Fibroblast of skin of abdomen (primary cell): ENCODE measurements at places on chromosomes 3 and 15.

GRCh38 chr15:64072812-64073211 lies 20.8 kb downstream of the CIAO2A start:
- no peak for DNase-seq

DNA sequence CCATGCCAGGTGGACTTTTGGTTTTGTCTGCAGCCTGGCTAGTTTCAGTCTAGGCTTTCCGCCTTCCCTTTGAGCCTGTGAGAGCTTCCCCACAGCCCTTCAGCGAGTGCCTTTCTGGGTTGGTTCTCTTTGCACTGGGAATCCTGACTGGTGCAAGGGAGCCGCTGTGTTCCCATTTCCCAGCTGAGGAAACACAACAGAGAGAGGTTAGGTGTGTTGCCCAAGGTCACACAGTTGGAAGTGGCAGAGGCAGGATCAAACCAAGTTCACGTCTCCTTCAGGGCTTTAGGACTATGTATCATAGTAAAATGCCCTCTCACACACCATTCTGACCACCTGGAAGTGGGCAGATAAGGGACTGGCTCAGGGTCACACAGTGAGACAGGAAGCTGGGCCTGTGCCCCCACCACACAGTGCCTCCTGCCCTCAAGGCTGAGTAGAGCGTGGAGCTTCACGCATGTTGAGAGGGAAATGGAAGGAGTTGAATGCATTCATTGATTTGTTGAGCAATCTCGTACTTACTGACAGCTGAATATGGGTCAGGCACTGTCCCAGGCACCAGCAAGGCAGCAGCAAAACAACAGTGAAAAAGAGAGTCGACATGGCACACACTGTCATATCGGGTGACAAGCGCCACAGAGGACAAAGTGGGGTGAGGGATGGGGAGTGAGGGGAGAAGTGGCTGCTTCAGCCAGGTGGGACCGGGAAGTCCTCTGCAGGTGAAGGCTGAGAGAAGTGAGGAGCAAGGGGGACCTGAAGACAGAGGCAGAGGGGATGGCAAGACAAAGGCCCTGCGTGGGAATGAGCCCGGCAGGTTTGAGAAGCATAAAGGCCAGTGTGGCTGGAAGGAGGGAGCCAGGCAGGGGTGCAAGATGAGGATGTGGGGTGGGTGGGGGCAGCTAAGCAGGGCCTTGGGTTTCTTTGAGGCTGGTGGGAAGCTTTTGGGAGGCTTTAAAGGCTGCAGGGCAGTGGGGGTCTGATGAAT lies 12.3 kb upstream of the ANPEP start:
- no peak for DNase-seq

GRCh38 chr15:85494048-85494777 lies 113.8 kb downstream of the AKAP13 start:
- DNase-seq: peak; percentile 57

DNA sequence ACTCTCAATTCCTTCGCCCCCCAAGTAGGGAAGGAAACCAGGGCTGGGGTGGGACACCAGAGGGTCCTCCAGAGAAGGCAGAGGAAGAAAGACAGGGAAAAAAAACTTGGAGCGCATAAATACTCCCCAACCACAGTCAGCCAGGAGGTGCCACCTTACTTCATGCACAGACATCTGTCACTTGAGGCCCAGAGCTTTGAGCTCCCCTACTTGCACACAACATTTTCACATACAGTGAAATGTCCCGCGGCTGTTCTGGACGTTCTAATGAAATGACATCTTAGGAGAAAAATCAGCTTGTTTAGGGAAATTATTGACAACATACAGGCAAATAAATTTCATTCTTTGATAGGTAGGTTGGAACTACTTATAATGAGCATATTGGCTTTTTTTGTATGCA lies 113.0 kb downstream of the LIPC start:
- DNase-seq: no peak
